Cardiac fibroblast (primary cell): ENCODE measurements at places on chromosomes 11 and 22.

DNA sequence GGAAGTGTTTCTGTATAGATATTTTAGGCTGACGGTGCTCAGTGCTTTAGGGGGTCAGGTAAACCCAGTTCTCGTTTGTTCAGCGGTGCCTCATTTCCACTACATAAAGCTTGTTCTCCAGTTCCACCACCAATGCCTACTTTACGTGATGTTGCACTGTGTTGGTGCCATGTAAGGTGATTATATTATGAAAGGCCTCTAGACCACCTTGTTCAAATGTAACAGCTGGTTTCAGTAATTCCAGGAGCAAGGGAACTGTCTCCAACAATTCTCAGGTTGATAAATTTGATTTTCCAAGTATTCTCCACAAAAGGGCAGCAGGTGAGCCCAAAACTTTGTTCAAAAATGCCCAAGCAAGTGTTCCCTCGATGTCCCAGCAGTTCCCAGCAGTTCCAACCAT lies 83.7 kb upstream of the SEPTIN5 start:
- no peak for DNase-seq

DNA sequence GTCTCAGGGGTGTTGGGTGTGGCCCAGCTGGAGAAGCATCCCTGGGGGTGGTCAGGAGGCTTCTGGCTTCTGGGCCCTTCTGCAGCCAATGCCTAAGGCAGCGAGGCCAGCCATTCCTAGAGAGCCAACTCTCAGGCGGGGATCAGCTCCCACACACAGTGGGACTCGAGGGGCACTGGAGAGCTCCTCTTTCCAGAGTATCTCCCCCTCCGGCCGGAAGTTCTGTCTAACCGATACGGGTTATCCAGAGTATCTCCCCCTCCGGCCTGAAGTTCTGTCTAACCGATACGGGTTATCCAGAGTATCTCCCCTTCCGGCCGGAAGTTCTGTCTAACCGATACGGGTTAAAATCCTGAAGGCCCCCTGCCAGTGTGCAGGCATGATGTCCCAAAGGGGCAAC lies 71.2 kb upstream of the B3GAT1 start:
- no peak for DNase-seq

DNA sequence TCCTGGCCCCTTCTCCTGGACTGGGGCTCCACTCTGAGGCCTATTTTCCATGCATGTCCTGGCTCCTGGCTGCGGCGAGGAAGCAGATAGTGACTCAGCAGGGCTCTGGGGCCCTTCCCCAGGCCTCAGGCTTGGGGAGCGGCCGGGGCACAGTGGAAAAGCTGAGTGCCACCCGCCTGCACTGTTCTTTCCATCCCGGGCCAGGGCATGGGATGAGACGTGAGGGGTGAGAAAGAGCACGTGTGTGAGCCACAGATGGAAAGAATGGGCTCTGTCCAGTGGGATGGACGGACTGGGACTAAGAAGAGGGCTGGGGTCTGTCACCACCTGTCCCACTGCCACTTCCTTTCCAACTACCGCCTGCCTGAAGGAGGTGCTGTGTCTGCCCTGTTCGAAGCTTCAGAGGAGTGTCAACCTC lies 12.8 kb downstream of the SLC37A2 start:
- DNase-seq = no peak

GRCh38 chr11:79441461-79441875 lies 638 bp upstream of the TENM4 start:
- DNase-seq = peak; percentile 7

DNA sequence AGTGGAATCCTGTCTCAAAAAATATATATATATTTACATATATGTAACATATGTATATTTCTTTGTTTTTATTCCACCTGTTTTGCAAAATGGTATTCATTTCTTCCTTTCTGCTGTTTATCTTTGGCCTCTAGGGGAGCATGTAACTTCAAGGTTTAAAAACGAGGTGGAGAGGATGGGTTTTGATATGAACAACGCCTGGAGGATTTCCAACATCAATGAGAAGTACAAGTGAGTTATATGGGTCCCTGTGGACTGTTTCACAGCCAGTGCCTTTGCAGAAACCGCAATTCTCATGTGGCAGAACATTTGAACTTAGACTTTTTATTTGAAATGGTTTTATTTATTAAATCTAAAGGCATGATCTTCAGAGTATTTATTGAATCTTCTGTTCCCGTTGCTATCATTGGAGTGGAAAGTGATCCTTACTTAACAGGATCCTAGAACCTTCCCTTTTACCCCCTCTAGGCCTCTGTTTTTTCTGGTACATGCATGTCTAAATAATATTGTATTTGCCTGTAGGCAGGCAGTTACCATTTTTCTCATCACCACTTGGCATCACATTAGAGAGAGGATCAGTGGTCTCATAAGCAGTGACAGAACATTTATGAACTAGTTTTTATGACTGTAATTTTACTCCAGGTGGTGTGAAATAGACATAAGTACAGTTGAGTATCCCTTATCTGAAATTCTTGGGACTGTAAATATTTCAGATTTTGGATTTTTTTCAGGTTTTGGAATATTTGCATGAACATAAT lies 81.5 kb upstream of the HORMAD2 start:
- DNase-seq = peak; percentile 86
